Activated naive CD4-positive, alpha-beta T cell treated with anti-CD3 and anti-CD28 coated beads, Interleukin-2, amount 10 ng/mL, durations not matched to agents 5 hours and 36 hours (primary cell): ENCODE measurements at places on chromosomes 6 and 20. TPM values are rescaled to one million over a fixed set of nuclear protein-coding genes. Genes with fewer than 3 reads are reported as not detected.

Gene CPXM1
- total RNA-seq: 0.12 TPM

Gene SLC17A2
- not detected for total RNA-seq

Gene ADGRB3
- not detected for total RNA-seq

Gene OR2H2
- total RNA-seq: not detected

Gene MYLK2
- total RNA-seq: 0.30 TPM
